ENCODE measurements at places on chromosomes 12 and 14.

DNA sequence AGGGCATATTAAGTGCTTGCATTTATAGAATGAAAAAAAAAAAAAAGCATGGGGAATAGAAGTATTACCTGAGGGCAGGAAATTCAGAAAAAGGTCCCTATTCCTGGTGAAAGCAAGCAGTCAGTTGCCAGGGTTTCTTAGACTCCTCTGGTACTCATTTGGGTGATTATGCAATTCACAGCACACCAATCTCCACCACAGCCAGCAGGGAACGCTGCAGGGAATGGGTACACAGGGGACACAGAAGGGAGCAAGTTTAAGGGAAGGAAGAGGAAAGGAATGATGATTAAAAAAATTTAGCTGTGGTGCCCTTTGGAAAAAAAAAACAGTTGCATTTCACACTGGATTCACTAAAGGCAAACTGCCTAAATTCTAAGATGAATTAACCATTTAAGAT lies 14.2 kb downstream of the BLTP3B start:
- peak; percentile 61 for DNase-seq

DNA sequence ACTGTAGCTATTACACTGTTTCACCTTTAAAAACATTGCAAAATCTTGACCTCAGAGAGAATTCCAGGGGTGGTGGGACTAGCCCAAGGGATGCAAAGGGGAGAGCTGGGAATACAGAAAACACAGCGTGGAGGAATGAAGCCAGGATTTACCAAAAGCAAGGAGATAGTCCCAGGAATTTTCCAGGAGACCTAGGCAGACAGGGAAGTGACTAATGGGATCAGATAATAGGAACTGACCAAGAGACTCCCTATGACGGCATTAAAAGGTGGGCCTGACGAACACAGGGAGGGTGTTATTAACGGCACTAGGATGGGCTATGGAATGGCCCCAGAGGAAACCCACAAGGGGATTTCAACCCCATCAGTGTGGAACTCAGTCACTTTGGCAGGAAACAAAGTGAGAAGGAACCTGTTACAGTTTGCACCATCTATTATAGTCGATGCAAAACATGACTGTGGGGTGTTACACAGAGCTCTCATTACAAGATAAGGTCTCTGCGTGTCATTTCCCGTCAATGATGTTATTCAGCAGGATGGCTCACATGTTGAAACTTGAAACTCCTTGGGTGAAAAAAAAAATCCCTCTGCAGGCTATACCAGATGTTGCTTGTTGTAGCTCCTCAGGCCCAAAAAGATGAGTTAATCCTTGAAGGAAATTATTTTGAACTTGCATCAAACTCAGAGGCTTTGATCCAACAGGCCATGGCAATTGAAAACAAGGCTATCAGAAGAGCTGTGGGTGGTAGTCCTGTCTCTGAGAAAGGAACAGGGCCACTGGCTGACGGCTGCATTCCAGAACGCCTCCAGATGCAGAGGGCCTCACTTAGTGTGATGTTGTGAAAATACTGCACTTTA lies 58.7 kb downstream of the DRAM1 start:
- DNase-seq: no peak

GRCh38 chr14:97381309-97381708 lies 584.1 kb downstream of the VRK1 start:
- no peak for DNase-seq

DNA sequence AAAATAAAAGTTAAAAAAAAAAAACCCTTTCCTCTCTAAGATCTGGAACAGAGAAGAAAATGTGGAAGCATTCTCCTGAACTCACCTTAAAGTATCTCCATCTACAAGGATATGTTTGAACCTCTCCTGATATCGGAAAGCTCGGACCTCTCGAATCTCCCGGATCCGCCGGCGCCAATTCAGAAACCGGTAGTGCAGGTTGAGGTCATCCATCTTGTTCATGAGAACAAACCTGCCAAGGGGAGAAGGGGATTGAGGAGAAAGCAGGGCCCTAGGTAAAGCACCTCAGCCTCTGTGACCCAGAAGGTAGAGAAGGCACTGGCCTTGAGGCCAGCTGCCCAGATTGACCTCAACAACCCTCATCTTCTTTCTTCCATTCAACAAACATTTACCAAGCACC lies 2.2 kb downstream of the SPRYD3 start:
- no peak for DNase-seq

DNA sequence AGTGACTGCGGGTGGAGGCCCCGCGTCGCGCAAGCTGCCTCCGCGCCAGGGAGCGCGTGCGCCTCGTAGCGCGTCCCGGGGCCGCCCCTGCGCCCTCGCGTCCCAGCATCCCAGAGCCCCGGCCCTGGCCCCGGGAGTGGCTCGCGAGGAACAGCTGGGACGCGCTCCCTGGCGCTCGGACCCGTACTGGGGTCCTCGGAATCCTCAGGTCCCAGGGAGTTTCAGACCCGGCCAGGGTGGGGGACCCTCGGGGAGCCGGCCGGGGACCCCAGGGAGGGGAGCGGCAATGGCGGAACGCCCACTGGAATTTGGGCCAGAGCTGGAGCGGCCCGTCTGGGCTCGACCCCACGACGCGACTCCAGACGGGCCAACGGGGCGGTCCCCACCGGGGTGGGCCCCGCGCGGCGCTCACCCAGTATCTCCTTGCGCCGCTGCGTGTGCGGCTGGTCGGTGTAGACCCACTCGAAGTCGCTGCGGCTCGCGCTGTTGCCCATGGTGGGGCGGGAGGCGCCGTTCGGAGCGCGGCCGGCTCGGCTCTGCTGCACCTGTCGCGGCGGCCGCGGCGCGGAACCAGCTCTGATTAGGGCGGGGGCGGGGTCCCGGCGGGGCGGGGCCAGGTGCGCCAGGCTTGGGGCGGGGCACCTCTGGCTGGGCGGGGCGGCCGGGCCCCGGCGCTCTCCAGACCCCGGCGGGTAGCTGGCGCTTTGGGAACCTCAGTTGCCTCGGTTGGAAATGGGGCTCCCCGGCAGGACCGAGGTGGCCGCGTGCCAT lies at the start of gene DEGS2:
Gene DEGS2, minus strand, starts transcription at position 552 of the 771 bp plus-strand sequence. Its CDS starts 58 bp downstream, at position 494.
- DNase-seq: peak; percentile 71

- DNase-seq: no peak
Measured at GRCh38 chr14:99426265-99426664, 54.4 kb downstream of the SETD3 start.

GRCh38 chr14:56844406-56845002 lies 34.2 kb upstream of the OTX2 start:
- no peak for DNase-seq

DNA sequence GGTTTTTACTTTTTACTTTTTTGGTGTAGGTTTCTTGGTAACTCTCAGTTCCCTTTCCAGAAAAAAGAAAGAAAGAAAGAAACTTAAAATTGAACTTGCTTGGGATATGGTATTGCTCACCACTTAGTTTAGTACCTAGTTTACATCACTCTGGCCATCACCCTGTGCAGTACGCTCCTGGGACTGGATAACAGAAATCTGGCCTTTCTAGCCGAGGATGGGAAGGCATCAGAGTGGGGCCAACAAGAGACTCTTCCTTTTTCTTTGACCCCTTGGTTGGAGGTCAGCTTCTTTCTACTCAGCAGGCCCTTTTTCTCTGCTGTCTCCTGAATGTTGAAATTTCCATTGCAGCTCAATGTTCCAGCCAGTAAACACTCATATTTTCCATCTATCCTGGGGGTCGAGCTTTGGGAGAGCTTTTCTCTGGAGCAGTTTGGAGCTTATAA lies 156.6 kb downstream of the TGFB3 start:
- no peak for DNase-seq

- no peak for DNase-seq
Measured at GRCh38 chr14:91108941-91109611, 4.8 kb upstream of the DGLUCY start.

GRCh38 chr14:55536204-55536708 lies 43.8 kb upstream of the KTN1 start:
- DNase-seq: no peak

GRCh38 chr12:55946553-55946952 lies 15.6 kb downstream of the DGKA start:
- no peak for DNase-seq

DNA sequence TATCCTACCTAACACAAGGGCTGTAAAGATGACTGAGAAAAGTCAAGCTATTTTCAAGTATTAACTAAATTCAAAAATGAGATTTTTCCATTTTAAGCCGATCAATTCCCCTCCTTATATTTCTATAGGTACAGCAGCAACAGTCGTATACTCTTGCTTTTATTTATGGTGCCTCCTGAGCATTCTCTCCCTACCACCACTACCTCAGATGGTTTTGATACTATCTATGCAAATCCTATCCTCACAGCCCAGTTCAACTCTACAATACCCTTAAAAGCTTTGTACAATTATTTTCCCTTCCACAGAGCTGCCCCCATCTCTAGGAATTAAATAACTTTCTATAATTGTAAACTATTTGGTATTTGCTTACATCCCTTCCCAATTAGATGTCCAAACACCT lies 52.1 kb downstream of the GALC start:
- no peak for DNase-seq

DNA sequence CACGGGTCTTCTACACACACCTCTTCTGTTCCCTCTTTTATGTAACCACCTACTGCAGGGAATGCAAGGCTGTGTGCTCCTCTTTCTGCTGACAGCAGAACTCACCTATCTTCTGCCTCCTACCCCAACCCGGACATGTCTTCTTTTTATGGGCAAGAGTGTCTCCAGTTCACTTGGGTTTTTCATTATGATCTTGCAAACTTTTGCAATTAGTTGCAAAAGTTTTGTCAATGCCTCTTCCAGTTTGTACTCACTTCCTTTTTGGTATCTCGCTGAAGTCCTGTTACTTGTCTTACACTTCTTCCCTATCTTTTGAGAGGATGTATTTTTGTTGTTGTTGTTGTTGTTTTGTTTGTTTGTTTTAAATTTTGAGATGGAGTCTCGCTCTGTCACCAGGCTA lies 50.6 kb downstream of the DRAM1 start:
- DNase-seq: no peak

GRCh38 chr12:132359971-132360370 lies 30.6 kb upstream of the GALNT9 start:
- no peak for DNase-seq

- no peak for DNase-seq
Measured at GRCh38 chr14:64973826-64974225, 1.7 kb upstream of the RAB15 start.

GRCh38 chr12:95848575-95849388 lies 10.0 kb upstream of the SNRPF start:
- no peak for DNase-seq

GRCh38 chr12:82436354-82436753 lies 78.0 kb downstream of the METTL25 start:
- no peak for DNase-seq
